ENCODE measurements at places on chromosomes 6 and 20.

DNA sequence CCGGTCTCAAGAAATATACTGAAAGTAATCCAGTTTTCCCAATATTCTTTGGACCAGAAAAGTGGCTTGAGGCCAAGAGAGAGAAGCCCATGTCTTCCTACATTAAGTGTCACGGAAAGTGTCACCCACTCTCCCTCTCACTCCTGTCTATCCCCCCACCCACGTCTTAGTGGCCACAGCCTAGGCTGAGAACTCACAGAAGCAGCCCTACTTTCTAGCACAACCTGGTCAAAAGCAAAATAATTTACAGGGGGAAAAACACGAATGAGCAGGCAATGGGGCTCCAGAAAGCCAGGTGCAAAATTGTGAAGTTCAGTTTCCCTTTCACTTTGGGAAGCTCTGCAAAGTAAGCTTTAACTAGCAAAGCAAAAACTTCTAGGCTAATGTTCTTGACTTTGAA, 118.0 kb downstream of the OPRM1 start:
- DNase-seq: no peak

DNA sequence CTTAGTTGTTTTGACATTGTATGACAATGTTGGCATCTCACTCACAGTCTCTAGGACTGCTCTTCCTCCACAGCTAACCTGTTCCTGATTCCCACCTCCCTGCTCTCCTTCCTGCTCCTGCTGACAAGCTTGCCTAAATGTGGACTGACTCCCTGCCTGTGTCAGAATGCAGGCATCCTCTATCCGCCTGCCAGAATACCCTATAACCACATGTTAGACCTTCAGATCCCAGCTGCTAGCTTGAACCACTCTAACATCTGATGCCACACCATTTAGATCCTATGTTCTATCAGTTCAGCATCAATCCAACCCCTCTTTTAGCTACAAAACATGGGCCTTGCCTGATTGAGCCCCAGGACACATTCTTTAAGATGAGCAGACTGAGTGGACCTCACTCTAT, 12.2 kb downstream of the FILIP1 start:
- no peak for DNase-seq

DNA sequence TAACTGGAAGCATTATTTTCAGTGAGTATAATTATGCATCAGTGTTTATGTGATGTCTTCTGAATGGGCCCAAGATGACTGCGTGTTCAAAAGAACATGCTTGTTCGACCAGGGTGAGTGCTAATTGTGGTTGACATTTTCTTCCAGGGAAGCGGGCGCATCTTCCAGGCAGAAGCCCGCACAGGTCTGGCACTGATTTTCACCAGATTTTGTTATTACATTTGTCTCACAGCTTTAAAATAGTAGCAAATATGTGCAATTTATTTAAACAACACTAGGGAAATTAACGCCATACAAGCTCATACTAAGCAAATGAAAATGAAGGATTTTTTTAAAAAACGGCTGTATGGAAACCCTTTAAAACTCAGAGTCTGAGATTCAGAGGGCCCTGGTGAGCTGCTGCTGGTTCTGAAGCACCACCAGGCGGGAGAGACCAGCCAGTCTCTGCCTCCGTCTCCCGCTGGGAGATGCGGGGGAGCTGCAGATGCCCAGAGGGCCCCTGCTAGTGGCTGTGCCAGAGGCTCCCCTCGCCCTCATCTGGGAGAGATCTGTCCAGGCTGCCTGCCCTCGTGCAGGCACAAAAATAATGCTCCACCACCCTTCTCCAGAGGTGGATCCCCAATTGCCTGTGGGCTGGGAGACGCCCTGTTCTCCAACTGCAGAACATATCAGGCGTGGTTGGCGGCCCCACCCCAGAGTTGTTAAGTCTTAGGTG, 297.0 kb downstream of the TAF4 start:
- DNase-seq: no peak

DNA sequence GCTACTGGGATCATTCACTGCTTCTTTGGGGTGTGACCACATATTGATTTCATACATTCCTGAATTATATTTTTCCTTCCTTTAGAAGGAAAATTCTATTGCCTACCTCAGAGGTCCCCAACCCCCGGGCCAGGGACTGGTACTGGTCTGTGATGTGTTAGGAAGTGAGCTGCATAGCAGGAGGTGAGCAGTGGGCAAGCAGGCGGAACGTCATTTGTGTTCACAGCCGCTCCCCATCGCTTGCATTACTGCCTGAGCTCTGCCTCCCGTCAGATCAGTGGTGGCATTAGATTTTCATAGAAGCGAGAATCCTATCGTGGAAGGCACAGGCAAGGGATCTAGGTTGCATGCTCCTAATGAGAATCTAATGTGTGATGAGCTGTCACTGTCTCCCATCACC, 107.3 kb downstream of the PHACTR1 start:
- DNase-seq: no peak

GRCh38 chr20:1434571-1435336, 31.9 kb downstream of the NSFL1C start:
- peak; percentile 52 for DNase-seq

- DNase-seq: no peak
Observed at GRCh38 chr20:40476461-40476860, 212.6 kb downstream of the MAFB start.

DNA sequence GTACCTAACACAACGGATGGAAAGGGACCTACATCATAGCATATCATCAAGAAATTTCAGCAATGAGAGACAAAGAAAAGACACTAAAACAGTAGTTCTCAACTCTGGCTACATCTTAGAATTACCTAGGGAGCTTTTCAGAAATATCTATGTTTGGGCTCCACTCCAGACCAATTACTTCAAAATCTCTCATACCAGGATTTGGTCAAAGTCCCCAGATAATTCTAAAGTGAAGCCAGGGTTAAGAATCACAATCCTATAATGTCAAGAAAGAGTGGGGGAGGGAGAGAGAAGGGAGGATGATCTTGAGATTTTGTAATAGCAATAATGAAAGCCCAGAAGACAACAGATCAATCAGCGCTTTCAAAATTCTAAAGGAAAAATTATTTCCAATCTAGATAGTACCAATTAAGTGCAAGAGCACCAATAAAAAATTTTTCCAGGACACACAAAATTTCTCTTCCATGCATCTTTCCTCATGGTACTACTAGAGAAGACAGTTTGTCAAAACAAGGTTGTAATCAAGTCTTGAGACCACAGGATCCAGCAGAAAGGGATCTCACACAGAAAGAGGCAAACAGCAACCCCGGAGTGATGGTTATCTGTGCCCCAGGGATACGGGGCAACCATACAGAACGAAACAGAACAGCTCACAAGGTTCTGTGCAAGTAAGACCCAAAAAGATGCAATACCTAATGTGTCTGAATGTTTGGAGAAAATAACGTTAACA, 152.9 kb upstream of the DST start:
- DNase-seq: no peak

DNA sequence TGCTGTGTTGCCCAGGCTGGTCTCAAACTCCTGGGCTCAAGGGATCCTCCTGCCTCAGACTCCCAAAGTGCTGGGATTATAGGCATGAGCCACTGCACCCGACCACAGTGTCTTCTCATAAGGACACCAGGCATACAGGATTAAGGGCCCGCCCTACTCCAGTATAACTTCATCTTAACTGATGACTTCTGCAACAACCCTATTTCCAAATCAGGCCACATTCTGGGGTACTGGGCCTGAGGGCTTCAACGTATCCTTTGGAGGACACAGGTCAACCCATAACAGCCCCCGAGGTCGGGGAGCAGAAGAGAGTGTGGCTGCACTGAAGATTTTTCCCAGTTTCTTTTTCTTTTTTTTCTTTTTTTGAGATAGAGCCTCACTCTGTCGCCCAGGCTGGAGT, 39.7 kb downstream of the SUN5 start:
- DNase-seq: no peak

DNA sequence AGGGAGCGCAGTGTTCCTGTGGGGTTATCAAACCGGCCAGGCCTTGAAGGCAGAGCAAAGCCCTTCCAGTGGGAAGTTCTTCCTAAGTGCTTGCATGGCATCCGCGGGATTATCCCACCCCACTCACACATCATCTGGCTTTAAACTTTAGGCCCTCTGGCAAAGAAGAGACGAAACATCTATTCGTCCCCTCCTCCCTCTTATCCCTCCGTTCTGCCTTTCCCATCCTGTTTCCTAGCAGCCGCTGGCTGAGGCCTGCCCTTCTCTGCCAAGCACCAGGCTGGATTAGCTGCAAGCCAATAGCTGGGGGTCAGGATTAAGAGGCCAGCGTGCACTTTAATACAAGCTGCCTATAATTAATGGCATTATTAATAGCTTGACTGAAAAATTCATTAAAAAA, 621.0 kb downstream of the PKHD1 start:
- DNase-seq: no peak

GRCh38 chr6:34157236-34157830, 11.4 kb upstream of the GRM4 start:
- DNase-seq: peak; percentile 5

DNA sequence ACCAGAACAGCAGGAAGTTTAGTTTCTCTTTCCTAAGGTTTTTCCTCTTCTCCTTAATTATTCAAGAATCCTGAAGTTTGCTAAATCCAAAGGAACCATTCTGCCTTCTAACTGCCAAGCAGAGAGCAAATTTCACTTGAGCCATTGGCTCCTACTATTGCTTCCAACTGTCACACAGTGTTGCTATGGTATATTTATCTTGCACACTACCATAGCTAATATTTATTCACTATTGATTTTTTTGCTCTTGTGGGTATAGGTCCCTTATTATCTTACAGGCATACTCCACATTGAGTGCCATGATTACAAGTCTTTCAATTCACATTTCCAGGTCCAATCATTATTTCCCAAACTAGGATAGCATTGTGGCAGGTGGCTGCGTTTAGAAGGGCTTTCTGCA, 266.7 kb upstream of the FLRT3 start:
- no peak for DNase-seq

DNA sequence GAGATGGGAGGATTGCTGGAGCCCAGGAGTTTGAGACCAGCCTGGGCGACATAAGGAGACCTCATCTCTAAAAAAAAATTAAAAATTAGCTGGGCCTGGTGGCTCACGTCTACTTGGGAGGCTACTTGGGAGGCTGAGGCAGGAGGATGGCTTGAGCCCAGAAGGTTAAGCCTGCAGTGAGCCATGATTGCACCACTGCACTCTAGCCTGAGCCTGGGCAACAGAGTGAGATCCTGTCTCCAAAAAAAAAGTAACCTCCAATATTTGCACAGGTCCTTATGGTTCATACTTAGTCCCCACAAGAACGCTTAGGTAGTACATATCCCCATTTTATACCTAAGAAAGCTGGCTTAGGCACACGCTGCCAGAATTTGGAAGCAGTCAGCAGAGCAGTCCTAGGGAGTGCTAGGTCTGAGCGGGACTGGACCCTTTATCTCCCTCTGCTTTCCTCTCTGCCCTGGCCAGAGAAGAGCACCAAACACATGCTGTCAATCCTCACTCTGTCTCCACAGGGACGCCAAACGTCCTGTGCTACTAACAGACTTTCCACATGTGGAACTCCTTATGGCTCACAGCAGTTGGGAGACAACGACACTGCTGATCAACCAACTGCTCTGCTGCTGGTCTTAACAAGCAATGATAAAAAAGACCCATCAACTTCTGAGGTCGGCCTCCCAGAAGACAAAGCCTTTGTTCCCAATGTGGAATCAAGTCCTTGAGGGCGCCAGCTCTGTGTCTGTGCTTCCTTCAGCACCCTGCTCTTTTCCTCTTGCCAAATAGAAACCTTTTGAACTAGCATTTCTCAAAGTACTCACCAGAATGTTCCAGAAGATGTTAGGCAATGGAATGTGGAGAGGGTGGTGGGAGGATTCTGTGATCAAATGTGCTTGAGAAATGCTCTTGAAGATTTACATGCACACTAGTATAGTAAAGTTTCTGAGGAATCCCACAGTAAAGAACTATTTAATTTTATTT, 226.3 kb upstream of the DTNBP1 start:
- DNase-seq: no peak

DNA sequence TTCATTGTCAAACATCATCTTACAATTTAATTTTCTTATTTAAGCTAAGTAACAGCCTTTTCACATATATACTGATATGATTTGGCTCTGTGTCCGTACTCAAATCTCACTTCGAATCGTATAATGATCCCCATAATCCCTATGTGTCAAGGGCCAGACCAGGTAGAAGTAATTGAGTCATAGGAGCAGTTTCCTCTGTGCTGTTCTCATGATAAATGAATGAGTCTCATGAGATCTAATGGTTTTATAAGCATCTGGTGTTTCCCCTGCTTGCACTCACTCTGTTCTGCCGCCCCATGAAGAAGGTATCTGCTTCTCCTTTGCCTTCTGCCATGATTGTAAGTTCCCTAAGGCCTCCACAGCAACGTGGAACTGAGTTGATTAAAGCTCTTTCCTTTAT, 25.1 kb upstream of the CMTR1 start:
- no peak for DNase-seq

GRCh38 chr6:81572020-81572419, 180.5 kb downstream of the TENT5A start:
- no peak for DNase-seq

GRCh38 chr6:28940294-28940857, 16.6 kb upstream of the TRIM27 start:
- no peak for DNase-seq

DNA sequence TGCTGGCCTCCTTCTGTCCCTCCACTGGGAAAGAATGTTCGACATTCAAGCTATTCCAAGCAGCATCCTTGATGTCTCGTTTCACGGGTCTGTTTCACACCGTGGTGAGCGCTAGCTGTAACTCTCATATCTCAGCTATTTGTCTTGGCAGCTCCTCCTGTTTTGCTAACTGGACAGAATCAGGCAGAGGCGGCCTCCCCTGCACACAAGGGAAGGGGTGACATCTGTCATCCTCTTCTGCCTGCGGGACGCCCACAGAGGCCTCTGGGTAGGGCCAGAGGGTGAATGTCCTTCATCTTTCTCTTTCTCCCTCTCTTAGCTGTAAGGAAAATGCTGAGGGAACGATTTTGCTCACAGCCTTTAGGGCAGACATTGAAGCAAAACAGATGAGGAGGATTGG, 232.8 kb upstream of the GMDS start:
- no peak for DNase-seq

DNA sequence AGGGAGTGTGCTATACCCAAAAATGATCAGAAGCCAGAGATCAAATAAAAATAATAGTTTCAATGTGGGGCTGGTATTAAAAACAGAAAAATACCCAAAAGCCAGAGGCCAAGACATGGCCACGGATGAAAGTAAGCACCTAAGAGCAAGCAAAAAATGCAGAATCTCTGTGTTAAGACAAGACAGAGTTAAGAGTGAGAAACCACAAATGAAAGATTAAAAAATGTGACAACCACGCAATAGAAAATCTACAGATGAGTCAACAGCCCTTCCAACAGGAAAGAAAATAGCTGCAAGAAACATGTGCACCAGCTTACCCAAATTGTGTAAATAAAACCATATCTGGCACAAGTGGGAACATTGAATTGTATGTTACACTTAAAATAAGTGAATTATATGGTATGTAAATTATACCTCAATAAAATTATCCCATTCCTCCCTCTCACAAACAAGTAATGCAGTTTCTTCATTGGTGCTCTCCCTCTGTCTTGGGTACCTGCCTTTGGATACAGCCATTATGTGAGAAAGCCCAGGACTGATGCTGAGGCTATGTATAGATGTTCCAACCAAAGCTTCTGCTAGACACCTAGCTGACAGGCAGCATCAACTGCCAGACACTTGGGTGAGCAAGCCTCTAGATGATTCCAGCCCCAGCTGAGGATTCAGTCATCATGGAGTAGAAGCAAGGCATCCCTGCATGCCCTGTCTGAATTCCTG, 55.3 kb upstream of the UFL1 start:
- DNase-seq: no peak

GRCh38 chr6:159112714-159113113, 56.5 kb upstream of the FNDC1 start:
- DNase-seq: no peak

Measured in activated CD4-positive, CD25-positive, alpha-beta regulatory T cell treated with anti-CD3 and anti-CD28 coated beads, Interleukin-2, amount 50 U/mL, for 72 hours (primary cell).